ENCODE measurements at places on chromosomes 6 and 20. TPM values are rescaled to one million over a fixed set of nuclear protein-coding genes. Genes with fewer than 3 reads are reported as not detected.

NKAIN2 gene
- 0.30 TPM for total RNA-seq

GRCh38 chr6:151585741-151586140 lies 91.9 kb downstream of the CCDC170 start:
- DNase-seq: no peak

NHLRC1 gene
- total RNA-seq: 1.6 TPM

TMX4 gene
- 91.1 TPM for total RNA-seq

TRIM10 gene
- total RNA-seq: 0.08 TPM

- no peak for DNase-seq
Observed at GRCh38 chr6:120260636-120261035, 911.1 kb upstream of the MAN1A1 start.
